ENCODE measurements at places on chromosomes 7 and 10.

DNA sequence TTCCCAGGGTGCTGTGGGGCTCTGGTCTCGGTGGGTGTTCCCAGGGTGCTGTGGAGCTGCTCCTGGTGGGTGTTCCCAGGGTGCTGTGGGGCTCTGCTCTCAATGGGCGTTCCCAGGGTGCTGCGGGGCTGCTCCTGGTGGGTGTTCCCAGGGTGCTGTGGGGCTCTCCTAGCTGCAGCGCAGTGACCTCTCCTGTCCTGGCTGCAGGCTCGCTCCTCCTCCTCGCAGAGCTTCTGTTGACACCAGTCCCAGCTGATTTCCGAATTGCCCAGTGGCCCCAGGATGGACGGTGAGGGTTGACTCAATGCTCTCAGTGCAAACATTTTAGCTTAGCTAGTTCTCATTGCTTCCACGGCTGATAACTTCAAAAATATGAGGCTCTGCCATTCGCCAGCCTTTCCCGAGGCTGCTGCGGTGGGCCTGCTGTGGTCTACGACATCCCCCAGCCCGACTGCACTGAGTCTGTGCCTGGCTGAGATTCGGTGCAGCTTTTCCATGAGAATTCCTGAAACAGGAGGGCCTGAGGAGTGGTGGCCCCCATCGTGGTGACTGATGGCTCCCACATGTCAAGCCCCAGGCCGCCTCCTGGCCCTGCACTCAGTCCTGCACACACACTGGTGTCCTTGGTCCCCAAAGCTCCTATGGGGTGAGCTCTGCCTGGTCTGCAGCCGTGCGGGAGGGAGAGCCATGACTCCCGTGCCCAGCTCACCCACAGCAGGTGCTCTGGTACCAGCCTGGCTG lies 58.3 kb upstream of the NKX6-2 start:
- no peak for DNase-seq

GRCh38 chr10:63003816-63004453 lies 129.2 kb upstream of the NRBF2 start:
- DNase-seq: no peak

DNA sequence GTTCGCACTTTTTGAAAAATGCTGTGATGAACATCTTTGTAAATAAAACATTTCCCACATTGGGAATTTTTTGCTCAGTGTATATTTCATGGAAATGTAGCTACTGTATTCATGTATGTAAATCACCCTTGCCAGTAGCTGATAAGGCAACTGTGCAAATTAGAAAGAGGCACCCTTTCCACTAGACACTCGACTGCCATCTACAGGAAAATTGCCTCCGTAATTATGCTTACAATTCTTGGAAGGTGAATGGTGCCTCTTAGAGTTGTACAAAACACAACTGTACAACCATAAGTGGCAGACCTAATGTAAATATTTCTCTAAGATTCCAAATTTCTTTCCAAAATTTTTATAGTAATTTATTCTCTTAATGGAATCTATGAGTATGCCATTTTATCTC lies 491.7 kb downstream of the CCSER2 start:
- DNase-seq: no peak

- no peak for DNase-seq
Measured at GRCh38 chr10:33010132-33011037, 52.4 kb upstream of the ITGB1 start.

DNA sequence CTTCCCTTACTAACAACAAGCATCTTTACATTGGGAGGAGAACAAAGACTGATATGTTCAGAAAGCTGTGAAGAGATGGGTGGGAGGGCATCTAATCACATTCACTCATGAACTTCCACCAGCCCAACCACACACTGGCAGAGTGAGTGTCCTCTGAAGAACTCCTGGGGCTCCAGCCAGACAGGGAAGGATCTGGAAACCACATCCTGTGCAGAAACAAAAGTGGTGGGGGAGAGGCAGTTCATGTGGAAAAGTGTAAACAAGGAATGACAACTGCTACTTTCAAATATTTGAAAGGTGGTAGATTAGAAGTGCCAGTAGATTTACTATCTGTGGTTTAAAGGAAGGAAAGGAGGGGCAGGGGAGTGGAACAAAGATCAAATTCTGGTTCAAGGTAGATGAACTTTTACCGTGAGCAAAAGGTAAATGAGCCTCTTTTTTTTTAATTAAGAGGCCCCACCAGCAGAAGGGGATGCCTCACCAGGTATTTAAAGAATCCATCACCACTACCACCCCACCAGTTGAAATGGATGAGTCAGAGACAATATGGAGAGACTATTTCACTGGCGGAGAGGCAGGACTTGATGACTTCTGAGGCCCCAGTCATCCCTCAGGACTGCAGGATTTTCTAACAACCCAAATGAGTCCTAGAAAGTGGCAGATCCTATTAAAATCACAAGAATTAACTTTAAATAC lies 34.5 kb downstream of the GOT1 start:
- no peak for DNase-seq

- no peak for DNase-seq
Measured at GRCh38 chr10:50415292-50415691, 164.0 kb upstream of the ASAH2 start.

DNA sequence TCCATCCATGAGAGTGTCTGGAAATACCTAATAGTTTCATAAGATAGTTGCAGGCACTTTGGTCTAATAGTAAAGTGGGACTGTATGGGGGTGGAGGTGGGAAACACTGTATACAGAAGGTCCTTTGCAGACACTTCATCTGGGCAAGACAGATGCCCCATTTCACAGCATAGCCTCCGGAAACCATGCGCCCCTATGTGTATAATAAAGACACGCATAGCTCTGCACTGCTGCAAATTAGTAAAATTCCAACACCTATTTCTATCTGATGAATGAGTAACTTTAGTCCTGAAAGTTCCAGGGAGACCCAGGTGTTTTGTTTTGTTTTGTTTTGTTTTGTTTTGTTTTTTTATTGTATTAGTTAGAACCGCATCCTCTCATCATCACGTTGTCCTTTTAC lies 187.1 kb downstream of the CREB5 start:
- DNase-seq: no peak

DNA sequence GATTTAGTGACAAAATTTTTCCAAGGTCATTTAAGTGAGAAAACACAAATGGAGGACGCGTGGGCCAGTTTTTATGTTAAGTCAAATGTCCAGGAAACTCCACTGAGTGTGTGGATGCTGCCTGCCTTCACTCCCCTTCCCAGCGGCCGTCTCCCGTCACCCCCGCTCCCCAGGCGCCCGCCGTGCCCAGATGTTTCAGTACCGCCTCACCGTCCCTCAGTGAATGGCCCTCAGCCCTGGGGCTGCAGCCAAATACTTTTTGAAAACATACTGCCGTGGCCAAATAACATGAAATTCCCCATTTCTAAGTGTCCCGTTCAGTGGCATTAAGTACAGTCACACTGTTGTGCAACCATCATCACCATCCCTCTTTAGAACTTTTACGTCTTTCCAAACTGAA lies 131.9 kb downstream of the INSYN2A start:
- no peak for DNase-seq

GRCh38 chr7:23284871-23285270 lies 14.3 kb upstream of the MALSU1 start:
- DNase-seq: no peak

- no peak for DNase-seq
Measured at GRCh38 chr10:129199826-129200225, 267.2 kb upstream of the MGMT start.

DNA sequence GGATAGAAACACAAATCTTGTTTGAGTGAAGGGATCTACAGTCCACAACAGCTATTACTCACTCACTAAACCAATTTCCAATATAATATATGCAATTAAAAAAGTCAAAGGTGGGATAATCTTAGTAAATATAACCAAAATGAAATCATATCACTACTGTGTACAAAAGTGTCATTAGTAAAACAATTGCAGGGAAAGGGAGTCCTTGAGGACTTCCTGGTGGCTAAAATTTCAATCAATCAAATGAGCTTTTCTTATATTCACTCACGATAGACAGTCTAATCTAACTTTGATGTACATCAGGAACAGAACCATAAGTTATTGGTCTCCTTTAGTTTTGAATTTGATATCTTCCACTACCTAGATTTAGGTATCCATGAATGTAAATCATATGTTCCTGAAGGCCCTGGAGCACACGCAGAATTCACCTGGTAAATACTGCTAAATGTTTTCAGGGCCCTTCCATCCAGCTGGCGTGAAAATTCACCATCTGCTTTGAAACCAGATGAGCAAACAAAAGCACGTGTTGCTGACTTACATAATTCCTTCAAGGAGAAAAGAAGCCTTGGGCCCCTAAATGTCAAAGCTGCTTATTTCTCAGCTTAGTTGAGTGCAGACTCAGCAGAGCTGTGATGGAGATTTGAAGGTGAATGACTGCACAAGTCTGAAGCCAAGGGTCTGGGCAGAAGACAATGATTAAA lies 159.3 kb upstream of the TMEM196 start:
- DNase-seq: no peak

DNA sequence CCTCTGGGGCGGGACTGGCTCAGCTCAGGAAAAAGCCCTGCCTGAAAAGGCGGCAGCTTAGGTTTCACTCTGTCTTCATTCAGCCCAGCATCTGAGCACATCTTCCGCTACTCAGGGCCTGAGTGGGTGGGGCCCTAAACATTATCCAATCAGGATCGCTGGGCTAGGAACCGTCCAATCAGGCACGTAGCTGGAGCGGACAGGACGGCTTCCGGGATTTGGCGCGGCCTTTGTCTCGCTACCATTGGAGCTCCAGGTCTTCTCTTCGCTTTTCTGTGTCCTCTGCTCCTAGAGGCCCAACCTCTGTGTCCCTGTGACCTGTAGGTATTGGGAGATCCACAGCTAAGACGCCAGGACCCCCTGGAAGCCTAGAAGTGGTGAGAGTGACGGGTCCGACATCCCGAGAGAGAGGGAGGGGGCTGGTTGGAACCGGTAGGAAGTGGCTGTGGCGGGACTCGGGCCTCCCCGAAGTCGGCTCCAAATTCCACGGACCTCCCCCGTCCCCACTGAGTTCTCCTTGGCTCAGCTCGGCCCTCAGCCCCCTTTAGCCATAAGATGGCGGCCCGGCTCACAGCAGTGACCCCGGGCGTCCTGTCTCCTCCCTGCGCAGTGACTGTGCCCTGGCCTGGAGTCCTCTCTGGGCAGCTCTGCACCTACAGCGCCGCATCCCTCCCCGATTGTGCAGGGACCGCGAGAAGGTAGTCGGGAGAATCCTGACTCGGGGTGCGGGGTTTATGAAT lies 99.1 kb downstream of the ZNF680 start:
- DNase-seq: no peak

DNA sequence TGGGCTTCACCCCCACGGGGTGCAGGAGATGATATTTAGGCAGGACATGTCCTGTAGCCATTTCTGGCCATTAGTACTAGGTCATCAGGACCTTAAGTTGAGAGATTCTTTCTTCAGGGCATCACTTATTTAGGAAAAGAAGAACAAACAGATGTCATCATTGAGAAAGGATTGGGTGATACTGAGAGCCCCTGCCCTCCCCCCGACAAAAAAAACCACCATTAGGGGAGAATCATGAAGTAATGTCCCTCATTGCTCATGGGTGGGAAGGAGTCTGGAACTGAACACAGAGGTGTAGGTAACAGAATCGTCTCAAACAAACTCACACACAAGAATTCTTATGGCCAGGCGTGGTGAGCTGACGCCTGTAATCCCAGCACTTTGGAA lies 6.4 kb upstream of the ORAI2 start:
- no peak for DNase-seq

DNA sequence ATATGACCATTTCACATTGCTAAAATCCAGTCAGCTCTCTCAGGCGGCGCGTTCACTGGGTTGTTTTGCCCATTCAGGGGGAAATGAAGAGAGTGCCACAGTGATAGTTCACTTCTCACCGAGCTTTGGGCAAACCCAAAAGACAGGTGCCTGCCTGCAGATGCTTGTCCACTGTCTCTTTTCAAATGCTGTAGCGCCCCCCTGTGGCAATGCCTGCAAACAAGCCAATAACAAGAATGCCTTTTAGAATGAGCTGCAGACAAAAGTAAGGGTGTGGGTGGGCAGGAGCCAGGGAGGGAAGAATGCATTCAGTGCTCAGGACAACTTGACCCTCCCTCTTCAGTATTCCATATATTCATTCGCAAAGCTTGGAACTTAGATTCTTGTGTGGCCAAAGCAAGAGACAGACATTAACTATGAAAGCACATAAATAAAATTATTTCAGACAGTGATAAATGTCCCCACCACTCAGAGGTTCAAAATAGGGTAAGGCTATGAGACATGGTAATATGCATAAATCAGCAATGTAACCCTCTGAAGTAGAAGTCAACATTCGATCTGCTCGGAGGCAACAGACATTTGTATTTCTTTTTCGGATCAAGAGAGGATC lies 86.9 kb downstream of the JAZF1 start:
- DNase-seq: peak; percentile 11

- no peak for DNase-seq
Measured at GRCh38 chr10:70481831-70482530, 3.4 kb downstream of the PALD1 start.

DNA sequence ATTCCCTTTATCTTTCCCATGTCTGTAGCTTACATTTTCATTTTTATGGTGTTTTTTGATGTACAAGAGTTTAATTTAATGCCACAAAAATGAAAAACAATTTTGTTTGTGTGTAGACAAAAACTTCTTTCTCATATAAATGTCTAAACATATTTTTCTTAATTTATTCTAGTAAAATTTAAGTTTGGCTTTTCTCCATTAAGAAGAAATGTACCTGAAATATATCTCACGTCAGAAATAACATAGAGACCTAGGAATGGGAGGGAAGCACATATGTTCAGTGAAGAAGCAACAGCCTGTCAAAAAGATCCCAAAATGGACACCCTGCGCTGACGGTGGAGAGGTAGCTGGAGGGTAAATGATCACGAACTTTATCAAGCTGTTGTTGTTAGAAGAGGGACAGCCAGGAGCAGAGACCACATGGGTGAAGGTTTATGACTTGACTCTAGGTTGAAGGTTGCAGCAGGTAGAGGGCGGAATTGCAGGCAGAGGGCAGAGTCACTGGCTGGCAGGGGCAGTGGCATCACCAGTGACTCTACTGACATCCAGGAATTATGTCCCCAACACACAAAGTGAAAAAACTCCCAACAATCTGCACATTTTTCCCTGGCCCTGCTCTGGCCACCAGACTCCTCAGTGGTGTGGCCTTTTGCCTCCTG lies 225.9 kb upstream of the PRSS58 start:
- DNase-seq: no peak

Data from stimulated activated CD4-positive, alpha-beta T cell treated with anti-CD3 and anti-CD28 coated beads, TNF-alpha, amount 100 ng/mL, for 1 hour (primary cell).